Right cardiac atrium (tissue), 5 donors: ENCODE measurements at places on chromosomes 4 and X.

- peak; percentile 89 for DNase-seq
These were observed 21.0 kb upstream of the DCTD start for GRCh38 chr4:182938205-182938645.

DNA sequence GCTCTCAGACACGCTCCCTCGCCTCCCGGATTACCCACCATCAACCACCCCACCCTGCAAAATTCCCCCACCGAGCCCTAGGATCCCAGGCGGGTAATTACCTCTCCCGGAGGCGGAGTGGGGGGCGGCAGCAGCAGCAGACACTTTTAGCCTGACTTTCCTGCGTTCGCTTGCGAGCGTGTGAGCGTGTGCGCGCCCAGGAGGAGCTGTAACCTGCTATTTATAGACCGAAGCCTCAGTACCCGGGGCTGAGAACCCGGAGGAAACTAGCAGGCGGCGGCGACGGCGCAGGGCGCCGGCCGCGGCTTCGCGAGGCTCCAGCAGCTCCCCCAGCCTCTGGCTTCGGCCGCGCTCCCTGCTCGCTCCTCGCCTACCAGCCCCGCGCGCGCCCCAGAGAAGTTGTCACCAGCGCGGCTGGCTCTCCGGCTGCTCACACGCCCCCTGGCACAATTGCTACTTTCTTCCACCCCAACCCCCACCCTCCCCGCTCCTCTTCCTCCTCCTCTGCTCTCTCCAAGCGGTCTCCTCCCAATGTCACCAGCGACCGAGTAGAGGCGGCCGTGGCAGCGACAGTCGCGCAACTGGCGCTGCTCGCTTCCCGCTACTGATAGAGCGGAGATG, at the start of gene INPP4B:
Gene INPP4B, minus strand, starts transcription at position 194 of the 621 bp plus-strand sequence.
- DNase-seq, result peak; percentile 28

GRCh38 chr4:167775375-167775774, 317.0 kb upstream of the ANXA10 start:
- no peak for DNase-seq

DNA sequence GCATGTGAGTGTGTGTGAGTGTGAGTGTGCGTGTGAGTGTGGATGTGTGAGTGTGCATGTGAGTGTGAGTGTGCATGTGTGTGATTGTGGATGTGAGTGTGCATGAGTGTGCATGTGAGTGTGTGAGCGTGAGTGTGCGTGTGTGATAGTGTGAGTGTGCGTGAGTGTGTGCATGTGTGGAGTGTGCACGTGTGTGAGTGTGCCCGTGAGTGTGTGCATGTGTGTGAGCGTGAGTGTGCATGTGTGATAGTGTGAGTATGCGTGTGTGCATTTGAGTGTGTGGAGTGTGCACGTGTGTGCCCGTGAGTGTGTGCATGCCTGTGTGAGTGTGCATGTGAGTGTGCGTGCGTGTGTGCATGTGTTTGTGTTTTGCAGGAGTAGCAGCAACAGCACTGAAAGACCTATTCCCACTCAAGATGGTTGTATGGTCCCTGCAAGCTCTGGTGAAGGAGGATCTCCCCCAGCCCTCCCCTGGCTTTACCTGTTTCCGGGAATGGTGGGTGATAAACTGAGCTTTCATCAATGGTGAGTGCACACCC, 30.7 kb upstream of the HELT start:
- DNase-seq, result no peak

DNA sequence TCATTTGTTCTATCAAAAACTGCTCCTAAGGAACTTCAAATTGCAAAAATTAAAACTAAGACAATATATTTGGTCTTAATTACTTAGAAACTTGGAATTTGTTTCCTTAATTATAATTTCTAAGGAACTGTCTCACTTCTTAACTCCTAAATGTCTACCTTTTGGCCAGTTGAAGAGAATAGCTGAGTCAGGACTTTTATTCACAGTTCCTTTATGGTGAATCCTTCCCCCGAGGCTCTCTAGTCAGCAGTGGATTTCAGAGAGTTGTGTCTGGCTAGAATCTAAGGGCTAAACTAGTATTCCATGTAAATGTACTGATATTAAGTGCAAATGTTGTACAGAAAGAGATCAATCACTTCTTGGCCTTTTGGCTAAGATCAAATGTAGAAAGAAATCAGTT, 69.3 kb downstream of the AMMECR1 start:
- DNase-seq, result no peak

DNA sequence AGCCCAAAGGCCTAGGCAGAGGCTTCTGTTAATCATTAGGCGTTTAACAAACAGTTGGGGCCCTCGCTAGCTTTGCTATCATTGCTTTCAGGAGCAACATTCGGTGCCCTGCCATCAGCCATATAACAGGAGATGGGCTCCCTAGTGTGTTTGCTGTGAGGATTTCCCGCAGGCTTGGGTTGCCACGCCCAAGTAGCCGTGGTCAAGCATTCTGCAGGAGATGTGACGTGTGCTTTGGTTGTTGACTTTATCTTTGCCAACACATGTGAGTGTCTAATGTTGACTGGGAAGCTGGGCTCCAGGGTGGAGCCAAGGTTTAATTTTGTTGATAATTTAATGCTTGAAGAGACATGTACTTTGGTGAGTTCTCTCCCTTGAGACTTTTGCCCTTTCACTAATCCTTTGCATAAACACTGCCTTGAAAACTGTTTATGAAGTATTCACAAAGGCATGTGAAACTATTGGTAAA, 184.6 kb upstream of the KIT start:
- no peak for DNase-seq

- no peak for DNase-seq
These were observed 211.3 kb upstream of the RPS6KA3 start for GRCh38 chrX:20477836-20478524.

- DNase-seq, result peak; percentile 32
These were observed 1.3 kb upstream of the SOD3 start for GRCh38 chr4:24794051-24794450.

- no peak for DNase-seq
These were observed 8.0 kb downstream of the SFRP2 start for GRCh38 chr4:153780876-153781275.

DNA sequence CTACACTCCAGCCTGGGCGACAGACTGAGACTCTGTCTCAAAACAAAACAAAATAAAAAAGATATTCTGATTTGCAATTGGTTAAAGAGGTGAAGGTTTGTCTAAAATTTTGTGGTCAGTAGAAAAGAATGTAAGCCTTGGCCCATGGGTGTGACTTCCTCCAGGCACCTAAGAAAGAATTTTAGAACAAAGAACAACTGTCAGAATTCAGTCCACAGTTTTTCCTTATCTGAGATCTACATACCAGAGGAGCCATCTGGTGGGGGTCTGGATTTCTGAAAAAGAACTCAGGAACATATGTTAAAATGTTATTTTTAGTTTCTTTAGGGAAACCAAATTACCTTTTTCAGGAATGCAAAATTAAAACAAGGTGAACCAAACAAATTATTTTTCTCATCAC, 434.1 kb downstream of the ANKRD50 start:
- no peak for DNase-seq

GRCh38 chrX:8728932-8729535, 2.9 kb downstream of the ANOS1 start:
- DNase-seq, result no peak

DNA sequence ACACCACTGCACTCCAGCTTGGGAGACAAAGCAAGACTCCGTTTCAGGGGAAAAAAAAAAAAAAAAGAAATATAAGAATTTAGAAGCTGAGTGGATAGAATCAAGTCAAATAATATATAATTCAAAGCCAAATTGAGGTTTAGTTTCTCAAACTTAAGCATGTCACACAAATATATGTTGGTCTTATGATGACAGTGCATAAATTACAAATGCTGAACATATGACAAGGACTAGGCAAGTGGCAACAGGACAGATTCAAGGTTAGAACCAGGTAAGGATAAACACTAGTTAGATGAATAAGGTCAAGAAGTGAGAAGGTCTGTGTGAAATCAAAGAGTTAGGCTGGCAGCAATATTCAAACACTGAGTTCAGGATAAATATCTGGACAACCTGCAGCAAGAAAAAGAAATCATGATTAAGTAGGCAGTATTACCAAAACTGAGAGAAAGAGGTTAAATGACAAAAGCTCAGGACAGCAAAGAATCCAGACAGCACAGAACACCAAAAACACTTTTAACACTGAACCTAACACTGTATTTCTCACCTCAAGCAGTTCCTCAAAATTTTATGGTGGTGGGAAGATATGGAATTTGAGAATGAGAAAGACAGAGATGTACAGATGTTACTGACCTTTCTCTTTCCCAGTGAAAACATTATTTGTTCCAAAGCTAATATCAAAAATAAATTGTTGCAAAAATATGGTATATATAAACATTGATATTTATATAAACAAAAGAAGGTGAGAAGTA, 45.4 kb downstream of the ANKRD17 start:
- DNase-seq, result no peak

- no peak for DNase-seq
These were observed 76.1 kb downstream of the BCOR start for GRCh38 chrX:40021647-40022046.

DNA sequence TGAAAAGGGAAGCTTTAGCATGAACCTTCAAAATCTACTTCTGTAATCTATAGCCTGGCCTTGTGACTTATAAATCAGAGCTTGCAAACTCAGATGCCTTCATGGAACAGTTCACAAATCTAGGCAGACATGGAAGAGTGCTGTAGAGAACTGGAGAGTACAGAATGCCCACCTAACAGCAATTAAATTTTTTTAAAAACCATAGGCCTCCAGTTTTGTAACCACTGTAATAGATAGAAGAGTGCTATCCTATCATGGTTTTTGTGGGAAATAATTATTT, 10.4 kb downstream of the MTMR1 start:
- DNase-seq, result no peak

DNA sequence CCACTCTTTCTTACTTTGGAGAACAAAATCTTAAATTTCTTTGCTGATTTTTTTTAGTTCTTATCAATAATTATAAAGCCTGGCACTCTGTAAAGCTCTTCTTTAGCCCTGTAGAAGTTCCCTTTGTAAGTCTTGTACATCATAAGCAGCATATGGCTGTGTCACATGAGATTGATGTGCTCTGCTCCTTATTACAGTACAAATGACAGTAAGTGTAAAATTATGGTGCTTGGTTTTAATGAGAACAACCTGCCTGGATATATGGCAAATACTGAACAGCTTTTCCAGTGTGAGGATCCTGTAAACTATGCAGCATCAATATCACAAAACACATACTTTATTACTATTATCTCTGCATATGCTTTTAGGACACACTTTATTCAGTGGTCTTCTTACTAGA, 145.9 kb upstream of the GNPDA2 start:
- DNase-seq, result no peak

GRCh38 chrX:135484641-135485289, 35.7 kb upstream of the INTS6L start:
- DNase-seq, result no peak

DNA sequence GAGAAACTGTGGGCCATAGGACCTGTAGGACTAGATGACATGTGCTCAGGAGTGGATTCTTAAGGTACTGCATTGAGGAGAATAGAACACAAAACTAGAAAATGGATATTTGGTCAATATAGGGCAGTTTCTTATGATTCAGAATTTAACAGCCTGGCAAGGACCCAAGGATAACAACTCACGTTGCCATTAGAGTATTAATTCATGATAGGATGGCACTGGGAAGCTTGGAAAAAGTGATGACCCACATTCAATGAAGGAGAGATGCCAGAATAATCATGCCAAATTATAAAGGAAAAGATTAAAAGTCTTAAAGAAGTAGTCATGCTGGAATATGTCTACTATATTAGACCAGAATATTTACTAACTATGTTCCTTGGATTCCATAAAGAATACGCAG, 594.5 kb downstream of the ANKRD50 start:
- no peak for DNase-seq

DNA sequence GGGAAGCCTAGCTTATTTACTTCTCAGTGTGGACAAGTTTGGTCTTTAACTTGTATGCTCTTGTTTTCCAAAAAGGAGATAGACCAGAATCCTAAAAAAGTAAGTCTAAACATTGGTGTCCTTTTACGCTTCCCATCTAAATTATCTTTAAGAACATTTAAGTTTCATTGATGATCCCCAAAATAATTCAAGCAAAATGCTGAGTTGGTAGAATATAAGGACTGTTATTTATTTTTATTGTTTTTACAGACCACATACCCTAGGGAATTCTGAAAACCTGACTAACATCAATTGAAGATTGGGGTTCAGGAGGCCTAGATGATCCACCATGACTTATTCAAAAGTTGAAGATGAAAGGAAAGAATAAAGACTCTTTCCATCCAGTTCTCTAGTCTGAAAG, 653.0 kb downstream of the CCSER1 start:
- no peak for DNase-seq

- DNase-seq, result no peak
These were observed 246.6 kb downstream of the OPHN1 start for GRCh38 chrX:68186552-68187262.

DNA sequence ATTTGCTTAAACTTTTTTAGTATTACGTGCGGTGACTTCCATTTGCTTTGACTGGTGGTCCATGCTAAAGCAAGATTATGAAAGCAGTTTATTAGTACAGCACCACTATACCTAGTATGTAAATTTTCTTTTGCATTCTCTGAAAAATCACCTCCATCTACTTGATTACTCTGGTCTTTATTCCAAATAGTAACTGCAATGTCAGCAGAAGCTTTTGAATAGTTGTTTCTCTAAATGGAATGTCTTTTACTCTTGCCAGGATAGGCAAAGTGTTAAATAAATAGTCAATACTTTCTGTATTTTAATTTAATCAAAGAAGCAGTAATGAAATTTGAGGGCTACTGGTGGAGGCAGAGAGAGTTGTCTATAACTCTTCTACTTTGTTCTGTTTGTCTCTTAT, 167.2 kb upstream of the SLC4A4 start:
- DNase-seq, result no peak

- no peak for DNase-seq
These were observed 46.6 kb upstream of the FAM47C start for GRCh38 chrX:36961590-36961989.

- no peak for DNase-seq
These were observed 264.2 kb downstream of the CAMK2D start for GRCh38 chr4:113497154-113497884.

DNA sequence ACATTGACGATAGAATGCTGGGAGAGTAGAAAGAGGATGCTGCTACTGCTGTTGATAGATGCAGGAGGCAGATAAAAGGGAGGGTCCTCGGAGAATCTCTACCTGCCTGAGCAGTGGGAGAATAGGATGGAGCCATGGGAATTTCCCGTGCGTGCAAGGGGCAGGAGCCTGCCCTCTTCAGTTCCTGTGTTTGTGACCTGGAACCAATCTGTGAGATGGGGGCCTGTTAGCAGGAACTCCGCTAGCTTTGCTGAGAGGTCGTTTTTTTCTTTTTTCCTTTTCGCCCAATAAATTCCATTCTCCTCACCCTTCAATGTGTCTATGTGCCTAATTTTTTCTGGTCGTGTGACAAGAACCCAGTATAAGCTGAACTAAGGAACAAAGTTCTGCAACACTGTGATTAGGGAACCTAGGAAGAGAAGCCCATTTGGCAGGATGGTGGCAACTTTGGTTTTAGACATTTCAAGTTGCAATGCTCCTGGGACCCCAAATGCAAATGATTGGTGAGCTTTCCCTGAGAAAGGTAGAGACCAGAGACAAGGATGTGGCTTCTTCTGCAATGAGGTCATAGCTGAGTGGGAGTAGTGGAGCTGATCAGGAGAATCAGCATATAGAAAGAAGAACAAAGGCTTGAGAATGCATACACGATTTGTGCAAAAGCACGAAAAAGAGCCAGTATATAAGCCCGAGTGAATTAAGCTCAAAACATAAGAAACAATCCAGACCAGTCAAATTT, 23.9 kb downstream of the SLC39A8 start:
- DNase-seq, result no peak

GRCh38 chr4:6561706-6562371, 13.2 kb upstream of the MAN2B2 start:
- DNase-seq, result no peak
